ENCODE measurements at places on chromosomes 16 and 17.
A peak's percentile ranks its signal among the peaks of the same experiment; 100 is the strongest.

DNA sequence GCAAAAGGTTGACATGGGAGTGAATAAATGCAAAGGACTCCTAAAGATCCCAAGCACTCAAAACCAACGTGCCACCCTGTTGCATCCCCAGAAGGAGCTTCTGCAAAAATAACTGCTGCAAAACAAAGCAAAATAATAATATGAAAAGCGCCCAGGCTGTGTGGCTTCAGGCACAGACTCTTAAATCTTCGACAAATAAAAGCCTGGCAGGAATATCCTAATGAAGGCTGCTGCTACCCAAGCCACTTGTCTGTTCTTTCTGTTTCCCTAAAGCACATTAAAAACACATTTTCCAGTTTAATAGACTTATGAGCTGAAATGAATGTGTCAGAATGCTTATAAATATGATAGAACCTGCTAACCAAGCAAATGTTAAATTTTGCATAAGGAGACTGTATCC lies 154.0 kb downstream of the SLC39A11 start:
- no peak for DNase-seq

- DNase-seq = no peak
Measured at GRCh38 chr16:28842696-28843095, 3.5 kb downstream of the TUFM start.

DNA sequence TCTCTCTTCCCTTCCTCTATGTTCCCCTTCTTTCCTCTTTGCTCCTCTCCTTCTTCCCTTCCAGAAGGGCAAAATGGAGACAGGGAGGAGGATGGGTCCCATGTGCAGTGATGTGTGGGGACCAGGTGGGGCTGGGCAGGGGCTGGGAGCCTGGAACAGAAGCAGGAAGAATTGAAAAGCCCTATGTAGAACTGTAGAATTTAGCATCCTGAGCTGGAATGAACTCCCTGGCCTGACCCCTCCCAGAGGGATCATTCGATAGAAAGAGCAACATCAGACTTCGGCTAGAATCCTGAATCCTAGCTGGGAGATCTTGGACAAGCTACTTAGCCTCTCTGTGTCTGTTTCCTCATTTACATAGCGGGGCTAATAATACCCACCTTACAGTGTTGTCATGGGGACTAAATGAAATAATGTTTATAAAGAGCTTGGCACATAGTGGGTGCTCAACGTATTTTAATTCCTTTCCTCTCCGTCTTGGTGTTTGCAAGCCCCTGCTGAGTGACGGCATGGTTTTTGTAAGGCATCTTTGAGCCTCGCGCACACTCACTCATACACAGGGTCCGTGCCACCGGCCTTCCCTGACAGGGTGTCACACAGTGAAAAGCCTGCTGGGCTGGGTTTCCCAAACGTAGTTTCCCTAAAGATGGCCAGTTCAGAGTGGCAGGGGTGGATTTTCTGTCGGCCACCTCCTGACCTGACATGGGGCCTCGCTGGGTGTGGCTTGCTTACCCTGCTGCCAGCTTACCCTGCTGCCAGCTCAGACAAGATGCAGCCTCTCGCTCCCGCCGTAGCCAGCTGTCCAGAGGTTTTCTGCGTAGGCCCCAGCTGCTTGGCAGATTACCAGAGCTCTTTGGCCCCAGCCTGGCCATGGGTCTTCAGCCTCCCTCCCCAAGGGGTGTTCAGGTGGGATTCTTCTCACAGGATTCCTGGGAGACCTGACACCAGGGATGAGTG lies 6.1 kb upstream of the ARHGAP23 start:
- DNase-seq = no peak

DNA sequence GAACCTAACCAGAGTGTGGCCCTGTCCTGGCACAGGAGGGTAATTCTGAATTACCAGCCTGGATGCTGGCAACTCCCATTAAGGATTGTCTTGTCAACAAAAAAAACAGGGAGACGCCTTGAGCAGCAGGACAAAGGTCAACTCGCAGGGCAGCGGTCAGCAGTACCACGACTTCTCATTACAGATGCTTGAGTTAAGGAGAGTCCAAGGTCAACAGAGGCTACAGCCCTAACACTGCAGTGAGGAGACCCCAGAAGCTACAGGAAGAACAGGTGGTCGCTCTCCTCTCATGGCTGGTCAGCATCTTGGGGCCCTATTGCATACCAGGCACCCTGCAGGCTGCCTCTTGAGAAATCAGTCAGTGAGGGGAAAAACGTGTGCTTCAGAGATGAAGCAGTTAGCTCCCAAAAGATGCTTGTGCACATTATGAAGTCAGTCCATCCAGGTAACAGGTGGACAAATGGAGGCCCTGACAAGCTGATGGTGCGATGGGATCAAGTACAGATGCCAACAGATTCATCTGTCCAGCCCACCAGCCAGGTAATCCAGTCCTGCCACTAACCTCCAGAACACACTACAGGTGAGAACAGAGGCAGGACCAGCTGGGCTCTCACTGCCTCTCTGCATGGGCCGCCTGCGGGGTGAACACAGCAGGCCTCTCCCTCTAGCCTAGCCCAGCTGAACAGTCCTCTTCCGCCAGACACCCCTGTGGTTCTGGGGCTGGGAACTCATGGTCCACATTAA lies 4.2 kb downstream of the CSNK1D start:
- DNase-seq = no peak

DNA sequence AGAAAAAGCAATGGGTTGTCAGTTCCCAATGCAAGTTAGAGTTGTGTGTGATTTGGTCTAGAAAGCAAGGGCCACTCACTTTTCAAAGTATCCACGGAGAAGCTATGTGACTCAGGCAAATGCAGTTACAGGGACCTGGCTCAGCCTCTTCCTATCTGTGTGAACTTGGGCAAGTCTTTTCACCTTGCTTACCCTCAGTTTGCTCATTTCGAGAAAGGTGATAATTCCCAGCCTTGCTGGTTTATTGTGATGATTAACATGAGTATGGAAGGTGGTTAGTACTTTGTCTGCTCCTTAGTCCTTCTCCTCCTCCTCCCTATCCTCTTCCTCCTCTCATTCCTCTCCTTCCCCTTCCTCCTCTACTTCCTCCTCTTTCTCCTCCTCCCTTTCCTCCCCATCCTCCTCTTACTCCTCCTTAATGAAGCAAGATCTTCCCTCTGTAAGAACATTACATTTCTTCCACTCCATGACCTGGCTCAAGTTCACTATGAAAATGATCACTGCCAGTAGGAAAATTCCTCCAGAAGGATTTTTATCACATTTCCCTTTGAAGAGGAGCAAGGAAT lies 204.0 kb downstream of the GRIN2A start:
- no peak for DNase-seq

GRCh38 chr17:65456368-65457151 lies 104.9 kb downstream of the AXIN2 start:
- DNase-seq = no peak

- no peak for DNase-seq
Measured at GRCh38 chr17:28505986-28506665, at the start of gene FOXN1. FOXN1 (plus strand) TSS chr17:28506348; CDS start chr17:28523970, 17,622 bp downstream.

- no peak for DNase-seq
Measured at GRCh38 chr16:55297062-55297909, 26.7 kb upstream of the IRX6 start.

DNA sequence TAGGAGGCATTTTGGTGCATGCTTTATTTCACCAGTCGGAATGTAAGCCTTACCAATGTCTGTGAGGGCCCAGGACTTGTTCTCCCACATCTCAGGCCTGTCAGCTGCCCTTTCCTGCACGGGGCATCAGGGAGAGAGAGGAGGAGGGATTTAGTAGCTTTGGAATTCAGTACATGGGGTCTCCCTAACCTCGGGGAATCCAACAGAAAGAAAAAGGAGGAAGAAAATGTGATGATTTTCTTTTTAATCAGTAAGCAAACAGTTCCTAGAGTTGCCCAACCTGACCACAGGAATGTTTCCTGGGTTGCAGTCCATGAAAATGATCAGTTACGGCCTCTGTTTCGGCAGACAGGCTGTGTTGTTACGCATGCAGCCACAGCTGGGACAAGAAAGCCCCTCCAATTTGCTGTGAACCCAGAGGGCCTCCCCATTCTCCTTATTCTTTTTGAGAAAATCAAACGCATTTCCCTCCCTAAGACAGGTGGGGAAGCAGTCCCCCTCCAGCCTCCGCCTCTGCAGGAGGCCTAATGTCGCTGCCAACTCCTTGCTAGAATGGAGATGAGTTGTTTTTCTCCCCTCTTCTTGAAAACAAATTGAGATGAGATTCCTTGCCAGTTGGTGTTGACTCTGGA lies 53.1 kb upstream of the TANGO6 start:
- DNase-seq = no peak

DNA sequence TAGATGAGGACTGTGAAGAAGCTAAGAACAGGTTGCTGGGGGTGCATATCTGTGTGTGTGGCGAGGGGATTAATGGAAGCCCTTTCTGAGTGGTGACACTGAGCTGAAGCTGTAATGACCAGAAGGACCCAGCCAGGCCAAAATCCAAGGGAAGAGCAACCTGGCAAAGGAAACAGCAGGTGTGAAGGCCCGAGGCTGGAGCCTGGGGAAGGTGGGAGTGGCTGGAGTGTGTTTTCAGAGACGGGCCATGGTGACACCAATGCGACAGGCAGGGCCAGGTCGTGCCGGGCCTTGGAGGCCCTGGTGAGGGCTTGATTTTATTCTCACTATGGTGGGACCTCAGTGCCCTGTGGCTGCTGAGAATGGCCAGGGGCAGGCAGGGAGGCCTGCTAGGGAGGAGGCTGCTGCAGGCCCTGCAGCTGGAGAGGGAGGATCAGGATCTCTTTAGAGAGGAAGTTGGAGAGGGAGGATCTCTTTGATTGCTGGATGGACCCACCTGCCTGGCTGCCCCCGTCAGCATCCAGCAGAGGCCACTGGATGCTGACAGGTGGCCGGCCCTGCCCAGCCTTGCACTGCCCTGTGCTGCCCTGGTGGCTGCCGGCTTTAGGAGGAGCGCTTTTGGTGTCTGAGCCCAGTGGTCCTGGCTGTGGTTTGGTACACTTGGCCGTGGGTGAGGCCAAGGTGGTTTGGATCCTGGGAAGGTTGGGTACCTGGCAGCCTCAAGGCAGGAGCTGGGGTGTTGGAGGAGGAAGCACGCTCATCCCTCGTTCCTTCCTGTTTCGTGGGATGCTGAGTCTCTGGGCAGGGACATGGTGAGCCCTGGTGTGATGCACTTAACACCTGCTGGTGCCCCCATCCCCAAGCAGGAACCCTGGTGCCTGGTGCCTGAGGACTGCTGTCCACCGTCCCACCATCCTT lies 188.3 kb downstream of the SEC14L1 start:
- peak; percentile 15 for DNase-seq

Data from CD4-positive, alpha-beta T cell treated with Interleukin-15 for 1 hour (primary cell).